ENCODE measurements at places on chromosomes 1 and 21.

DNA sequence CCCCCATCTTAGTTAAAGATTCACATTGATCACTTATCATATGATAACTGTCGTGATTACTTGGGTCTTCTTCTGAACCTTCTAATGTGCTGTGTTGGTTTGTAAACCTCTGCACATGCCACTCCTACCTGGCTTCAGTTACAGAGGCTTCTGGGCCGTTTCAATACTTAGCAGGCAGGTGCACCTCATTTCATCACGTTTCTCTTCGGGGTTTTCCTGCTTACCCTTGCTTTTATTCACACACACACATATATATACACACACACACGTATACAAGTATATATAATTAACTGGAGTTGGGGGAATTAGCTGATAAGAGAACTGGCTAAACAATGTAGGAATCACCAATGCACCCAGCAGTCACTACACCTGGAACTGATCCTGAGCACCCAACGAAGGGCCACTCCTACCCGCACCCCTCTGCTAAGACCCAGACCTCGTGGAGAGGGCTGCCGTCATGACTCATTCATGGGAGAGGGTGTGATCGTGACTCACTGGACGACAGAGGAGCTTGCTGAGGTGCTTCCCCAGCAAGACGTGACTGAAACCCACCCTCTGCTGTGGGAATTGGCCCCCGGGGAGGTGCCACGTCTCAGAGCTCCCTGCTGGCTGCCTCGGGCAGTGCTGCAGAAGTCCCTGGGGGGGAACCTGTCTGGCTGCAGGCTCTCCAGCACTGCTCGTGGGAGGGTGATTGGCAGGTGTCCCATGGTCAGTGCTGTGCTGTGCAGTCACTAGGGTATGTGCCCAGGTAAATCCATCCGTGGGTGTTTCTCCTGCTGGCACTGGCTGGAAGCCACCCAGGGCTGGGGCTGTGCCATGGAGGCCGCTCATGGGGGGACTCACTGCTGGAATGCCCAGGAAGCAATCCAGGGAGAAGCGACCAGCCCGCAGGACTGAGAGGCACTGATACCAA, 166.6 kb downstream of the DYRK1A start:
- peak; percentile 57 for DNase-seq

GRCh38 chr21:45893740-45894449, 87.7 kb upstream of the COL6A1 start:
- no peak for DNase-seq

DNA sequence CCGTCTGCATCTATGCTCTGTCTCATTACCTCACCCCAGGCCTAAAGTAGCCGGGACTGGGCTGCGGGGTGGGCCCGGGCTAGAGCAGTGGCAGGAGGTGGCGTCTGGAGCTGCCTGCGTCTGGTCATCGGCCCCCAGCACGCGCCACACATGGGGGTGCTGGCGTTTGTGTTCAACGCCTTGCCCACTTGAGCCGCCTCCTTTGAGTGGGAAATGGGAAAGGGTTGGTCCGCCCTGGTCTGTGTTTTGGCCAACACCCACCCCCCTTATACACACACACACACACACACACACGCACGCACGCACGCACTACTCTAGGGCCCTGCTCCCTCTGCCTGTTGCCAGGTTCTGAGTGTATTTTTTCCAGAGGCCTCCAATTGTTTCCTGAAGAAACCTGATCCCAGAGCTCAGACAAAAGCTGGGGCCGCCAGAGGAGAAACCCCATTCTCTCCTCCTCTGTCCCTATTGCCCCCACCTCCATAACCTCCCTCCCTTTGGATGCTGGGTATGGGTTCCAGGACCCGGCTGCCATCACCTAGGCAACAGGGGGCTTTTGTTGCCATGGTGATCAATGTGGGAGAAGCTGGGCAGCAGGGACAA, 10.1 kb downstream of the VANGL2 start:
- no peak for DNase-seq

GRCh38 chr1:153945131-153945794, 1.3 kb downstream of the DENND4B start:
- no peak for DNase-seq

DNA sequence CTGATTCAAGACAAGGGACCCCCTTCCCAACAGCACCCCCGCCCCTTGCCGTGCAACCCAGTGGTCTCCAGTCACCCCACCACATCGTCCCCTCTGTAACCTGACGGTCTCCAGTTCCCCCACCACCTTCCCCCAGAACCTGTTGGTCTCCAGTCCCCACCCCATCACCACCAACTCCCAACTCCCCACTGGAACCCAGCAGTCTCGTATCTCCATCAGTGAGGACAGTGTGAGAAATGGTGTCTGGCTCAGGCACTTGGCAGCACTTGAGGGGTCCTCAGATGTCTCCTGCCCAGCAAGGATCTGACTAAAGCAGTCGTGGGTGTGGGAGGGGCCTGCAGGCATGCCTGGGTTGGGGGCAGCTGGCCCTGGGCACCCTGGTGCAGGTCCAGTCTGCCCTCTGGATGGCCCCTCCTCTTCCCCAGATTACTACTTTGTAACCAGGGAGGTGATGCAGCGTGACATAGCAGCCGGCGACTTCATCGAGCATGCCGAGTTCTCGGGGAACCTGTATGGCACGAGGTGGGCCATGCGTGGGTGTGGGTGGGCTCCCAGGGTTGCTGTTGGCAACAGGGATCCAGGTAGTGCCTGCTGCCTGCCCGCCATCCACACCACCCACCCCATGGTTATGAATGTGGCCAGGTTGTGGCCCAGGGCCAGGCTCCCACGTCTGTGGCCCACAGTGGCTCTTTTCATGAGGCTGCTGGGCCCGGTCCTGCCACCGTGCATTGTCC, 3.1 kb upstream of the GJC2 start:
- no peak for DNase-seq

DNA sequence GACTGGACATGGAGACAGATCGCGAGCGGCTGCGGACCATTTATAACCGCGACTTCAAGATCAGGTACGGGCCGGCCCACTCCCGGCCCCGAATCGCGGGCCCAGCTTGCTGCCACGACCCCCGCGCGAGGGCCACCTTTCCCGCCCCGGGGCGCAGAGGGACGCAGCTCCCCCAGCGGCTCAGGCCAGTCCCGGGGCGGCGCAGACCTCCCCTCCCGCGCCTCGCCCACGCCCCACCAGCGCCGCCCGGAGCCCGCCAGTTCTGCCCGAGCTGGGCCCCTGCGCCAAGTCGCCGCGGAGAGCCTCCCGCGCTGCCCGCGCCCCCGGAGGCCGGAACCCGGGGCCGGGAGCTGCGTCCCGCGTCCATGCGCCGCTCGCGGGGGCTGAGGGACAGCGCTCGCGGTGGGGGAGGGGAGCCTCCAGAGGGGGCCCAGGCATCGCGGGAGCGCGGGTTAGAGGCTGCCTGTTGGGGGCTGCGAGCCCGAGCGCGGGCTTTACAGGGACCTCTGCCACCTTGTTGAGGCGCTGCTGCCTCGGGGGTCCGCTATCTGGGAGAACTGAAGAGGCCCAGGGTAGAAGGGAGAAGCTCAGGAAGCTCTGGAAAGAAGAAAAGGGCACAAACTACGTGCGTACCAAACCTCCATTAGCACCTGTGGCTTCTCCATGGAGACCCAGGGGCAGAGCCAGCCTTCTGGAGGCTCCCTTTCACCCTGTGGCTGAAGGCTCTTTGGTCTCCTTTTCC, 698 bp downstream of the MOV10 start:
- DNase-seq: peak; percentile 21

GRCh38 chr21:19781881-19782652, 1216.1 kb upstream of the NCAM2 start:
- no peak for DNase-seq

DNA sequence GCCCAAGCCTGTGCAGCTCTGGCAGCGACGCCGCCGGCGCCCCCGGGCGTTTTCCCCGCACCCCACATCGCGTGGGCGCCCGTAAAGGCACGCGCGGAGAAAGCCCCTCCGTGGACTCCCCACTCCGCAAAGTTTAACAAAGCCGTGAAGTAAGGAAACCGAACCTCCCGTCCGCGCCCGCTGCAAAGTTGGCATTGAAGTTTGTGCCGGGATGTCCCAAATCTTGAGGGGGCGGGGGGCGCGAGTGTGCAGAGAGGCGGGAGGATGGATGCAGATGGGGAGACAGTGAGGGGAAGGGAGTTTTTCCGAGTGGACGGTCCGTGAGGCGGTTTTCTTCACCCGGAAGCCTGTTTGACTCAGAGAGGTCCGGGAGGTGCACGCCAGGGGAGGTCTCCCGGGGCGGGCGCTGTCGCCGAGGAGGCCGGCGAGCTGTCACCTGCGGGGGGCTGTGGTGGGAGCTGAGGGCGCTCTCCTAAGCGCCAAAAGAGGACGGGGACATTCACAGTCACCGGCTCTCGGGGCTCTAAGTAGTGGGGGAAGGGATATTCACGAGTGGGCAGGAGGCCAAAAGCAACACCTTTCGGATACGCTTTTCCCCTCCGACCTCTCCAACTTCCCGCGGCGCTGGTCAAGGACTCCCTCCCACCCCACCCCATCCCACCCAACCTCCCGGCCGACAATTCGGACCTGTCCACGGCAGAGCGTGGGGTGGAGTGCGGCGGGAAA, 1.3 kb downstream of the WLS start:
- no peak for DNase-seq

DNA sequence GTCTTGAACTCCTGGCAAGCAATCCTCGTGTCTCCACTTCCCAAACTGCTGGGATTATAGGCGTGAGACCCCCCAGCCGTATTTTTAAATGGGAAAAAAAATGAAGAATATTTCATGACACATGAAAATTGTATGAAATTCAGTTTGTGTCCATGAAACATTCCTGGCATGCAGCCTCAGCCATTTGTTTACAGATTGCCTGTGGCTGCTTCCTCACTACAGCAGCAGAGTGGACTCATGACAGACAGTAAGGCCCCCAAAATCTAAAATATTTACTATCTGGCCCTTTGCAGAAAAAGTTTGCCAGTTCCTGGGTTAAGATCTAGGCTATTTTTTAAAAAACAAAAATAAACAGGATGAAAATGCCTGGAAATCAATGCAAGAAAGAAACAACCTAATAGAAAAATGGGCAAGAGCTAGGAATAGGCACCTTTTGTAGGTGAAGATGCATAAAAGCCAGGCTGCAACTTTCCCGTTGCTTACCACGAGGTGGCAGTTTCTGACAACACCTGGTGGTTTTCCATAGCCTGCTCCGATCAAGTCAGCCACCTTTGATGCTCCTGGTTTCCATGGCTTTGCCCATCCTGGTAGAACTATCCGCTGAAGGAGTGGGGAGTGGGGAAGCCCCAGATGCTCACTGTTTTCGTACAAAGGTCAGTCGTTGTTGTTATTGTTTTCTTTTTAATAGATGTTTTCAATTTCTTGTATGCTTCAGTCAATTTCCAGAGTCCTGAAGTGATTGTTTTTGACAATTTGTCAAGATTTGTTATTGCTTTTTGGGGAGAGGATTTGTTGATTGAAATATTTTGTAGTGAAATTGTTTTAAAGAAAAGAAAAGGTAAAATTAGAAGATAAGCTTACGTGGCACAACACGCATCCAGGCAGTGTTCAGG, 24.3 kb downstream of the UBE2Q1 start:
- peak; percentile 48 for DNase-seq

DNA sequence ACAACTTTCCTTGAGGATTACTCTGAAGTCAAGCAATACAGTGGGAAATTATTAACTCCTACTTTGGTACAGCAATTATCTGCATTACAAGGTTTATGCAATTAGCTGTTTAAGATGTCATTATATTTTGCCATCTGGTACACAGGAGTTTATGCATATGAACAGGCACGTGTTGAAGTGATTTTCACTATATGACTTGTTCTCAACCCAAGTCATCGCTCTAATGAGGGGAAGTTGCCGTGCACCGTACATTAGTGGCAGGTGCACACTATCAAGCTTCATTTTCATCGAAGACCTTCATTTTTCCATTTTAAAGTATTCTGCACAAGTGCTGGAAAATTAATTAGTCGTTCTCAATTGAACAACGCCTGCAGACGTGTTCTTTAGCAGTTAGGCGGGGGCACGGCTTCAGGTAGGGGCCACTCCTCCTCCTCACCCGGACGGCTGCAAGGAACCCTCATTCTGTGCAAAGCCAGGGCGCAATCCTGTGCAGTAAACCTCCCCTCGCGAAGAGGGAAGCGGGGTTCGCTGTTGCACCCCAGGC, 39.8 kb upstream of the NFIA start:
- no peak for DNase-seq

DNA sequence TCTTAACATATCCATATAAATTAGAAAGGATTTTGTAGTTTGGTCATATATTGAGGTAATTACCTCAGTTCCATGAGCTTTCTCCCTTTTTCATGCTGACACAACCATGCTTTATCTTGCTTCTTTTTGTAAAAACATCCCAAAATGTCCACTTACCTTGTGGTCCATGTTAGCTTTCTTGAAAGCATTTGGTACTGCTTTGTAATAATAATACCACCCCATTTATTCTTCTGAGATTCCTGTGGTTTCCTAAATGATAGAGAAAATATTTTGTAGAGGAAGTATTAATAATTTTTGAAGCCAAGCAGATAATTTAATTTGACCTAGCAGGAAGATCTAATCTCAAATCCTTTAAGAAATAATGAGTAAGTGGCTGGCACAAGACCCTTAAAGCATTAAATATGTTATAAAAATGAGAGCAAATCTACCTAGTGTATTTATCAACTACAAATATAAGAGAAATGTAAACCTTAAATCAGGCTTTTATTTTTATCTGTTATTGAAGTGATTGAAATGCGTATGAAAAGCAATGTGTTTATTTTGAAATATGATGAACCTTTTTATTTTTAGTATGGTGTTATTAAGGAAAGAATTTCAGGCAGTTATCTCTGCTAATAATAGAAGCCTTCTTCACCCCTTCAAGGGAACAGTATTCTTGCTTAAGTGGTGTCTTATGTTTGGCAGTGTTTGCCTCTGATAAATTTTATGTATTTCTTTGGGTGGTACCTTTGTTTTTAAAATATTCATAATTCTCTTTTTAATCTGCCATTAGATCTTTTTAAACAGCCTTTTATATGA, 9.2 kb downstream of the PRKAA2 start:
- DNase-seq: no peak

DNA sequence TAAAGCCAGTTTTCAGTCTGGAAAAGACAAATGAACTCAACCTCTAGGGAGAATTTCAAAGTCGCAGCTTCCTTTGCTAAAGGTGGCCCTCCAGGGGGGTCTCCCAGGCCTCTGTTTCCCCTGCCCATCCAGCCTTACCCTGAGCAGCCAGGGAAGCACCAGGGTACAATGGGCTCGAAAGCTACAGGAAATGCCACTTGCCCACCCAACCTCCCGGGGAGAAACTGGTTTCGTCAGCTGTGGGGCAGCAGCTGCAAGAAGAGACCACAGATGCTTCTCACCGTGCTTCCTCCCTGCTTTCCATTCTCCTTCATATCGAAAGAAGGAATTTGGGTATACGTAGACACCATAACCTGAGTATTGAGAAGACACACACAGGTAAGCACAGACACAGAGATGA, 1.7 kb downstream of the MORN1 start:
- DNase-seq: no peak

- no peak for DNase-seq
Observed at GRCh38 chr1:75768016-75768415, 18.0 kb upstream of the RABGGTB start.

DNA sequence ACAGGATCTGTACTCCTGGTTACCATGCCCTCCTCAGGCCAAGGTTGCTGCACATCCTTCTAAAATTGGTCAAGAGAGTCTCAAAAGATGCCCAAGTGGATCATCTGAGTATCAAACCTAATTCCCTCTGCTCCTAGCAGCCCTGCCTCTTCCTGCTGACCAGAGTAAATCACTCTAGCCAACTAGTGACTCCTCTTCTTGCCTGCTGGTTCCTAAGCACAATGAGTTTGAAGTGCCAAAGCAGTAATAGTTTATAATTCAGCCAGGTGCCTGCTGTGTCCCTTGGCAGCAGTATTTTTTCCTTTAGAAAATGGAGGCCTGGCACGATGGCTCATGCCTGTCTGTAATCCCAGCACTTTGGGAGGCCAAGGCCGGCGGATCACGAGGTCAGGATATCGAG, 137.9 kb upstream of the CAMK1G start:
- DNase-seq: no peak
